ENCODE measurements at places on chromosomes 3 and 15.

DNA sequence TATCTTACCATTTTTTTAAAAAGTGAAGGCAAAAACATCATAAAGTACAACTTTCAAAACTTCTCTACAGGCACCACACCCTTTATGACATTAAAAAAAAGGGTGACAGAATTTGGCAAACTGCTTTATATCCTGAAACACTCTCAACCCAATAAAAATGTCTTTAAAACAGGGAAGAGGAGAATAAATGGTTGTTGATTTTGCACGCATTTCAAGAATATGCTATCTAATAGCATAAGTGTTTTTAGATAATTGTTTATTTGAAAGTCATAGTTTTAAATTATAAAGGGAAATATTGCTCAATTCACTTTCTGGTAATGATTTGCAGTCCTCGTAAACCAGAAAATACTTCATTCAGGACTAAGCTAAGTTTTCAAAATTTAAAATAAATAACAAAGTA is 1.7 kb upstream of the PCOLCE2 start:
- no peak for DNase-seq

DNA sequence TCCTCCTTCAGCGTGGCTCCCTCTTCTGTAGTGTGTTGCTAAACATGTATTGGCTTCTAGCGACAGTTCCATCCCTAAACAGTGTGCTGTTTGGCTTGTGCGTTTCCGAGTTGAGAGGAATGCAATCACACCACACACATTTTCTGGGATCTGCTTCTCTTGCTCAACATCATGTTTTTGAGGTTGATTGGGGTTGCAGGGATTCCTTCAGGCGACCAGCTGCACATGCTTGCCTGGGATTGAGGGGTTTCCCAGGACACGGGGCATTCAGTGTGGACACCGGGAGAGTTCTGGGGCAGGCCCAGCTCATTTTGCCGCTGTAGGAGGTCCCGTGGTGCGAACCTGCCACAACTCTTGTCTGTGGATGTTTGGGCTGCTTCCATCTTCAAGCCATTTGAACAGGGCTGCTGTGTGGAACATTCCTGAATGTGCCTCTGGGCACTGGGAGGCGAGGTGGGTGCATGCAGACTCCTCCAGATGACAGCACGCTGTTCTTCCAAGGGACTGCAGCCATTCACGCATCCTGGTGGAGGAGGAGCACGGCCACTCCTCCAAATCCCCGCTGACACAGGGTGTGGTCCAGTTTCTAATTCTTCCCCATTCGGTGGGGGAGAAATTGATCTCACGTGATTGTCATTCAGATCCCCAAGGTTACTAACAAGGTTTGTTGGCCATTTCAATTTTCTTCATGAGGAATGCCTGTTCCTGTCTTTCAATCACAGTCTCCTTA is 82.8 kb downstream of the PLXNA1 start:
- DNase-seq, result no peak

DNA sequence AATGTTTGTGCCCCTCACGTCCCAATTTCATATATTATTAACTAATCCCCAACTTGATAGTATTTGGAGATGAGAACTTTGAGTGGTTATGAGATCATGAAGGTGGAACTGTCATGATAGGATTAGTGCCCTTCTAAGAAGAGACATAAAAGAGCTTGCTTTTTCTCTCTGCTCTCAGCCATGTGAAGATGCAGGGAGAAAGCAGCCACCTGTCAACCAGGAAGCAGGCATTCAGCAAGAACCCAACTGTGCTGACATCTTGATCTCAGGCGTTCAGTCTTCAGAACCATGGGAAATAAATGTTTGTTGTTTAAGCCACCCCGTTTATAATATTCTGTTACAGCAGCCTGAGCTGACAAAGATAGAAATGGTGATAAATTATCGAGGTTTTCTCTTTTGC is 278.7 kb upstream of the KCNMB2 start:
- DNase-seq, result no peak

DNA sequence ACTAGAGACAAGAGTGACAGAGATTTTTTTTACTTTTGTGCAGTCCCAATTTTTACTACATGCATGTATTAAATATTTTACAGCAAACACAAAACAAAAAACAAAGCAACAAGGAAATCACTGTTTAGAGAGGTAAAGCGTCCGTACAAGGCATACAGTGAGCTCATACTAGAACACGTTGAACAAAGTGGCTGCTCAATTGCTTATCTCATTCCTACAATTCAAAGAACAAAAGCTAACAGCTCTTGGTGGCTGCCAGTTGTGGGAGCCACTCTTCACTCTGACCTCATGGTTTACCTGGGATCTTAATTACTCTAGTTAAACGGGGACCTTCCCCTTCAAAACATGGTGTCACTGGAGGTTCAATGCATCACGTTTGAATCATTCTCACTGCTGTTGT is 7.6 kb upstream of the ARHGEF26 start:
- no peak for DNase-seq

DNA sequence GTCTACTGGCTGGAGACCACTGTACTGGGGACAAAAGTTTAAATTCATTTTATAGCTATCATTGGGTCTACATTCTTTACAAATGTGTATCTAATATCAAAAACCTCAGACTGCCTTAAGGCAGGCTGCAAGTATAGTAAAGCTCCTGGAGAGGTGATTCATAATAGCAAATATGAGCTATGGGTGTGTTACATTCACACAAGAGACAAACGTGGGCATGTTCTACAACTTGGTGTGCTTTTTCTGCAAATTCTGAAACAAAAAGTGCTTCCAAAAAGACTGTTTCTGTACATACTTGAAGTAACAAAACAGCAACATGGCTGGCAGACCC is 1101.4 kb downstream of the ROBO1 start:
- DNase-seq, result peak; percentile 11

- peak; percentile 35 for DNase-seq
Observed at GRCh38 chr15:55823699-55824340, 80.9 kb upstream of the PRTG start.

- no peak for DNase-seq
Observed at GRCh38 chr15:72272997-72273352, 621 bp upstream of the PARP6 start.

- no peak for DNase-seq
Observed at GRCh38 chr3:149833241-149833640, 20.2 kb downstream of the RNF13 start.

DNA sequence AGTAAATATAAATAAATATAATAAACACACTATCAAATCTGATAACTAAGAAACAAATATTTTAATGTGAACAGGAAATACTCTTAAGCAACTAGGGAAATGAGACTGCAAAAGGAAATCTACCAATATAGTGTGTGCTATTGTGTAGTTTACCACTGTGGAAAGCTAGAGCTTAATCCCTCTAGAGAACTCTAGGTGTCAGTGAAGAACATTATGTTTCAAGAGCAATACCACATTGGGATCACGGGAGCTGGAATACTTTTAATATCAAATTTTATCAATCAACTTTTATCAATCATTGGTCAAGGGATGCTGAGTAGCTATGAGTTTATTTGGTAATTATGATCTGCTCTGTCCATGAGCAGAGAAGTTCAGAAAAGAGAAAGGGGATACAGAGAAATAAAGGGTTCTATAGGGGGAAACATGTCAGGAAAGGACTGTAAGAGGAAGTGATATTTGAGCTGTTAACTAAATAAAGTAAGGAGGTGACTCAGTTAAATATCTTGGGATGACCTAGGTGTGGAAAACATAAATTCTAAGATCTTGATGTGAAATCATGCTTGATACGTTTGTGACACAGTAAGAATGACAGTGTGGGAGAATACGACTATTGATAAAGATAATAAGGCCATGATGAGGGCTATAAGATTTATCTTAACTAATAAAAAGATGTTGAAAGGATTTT is 762.2 kb upstream of the ALCAM start:
- DNase-seq, result no peak

DNA sequence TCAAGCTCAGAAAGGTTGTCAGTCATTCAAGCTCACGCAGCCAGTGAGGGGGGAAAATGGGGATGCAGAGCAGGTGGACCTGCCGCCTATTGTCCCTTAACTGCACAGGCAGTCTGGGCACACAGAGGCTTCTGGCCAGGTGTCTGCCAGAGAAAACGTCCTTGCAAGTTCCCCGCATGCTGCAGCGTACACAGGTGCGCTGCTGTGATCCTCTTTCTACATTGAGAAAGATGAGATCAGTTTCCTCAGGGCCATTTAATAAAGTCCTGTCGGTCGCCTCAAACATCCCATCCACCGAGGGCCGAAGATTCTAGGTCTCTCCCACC is 445 bp upstream of the TSEN2 start:
- no peak for DNase-seq

DNA sequence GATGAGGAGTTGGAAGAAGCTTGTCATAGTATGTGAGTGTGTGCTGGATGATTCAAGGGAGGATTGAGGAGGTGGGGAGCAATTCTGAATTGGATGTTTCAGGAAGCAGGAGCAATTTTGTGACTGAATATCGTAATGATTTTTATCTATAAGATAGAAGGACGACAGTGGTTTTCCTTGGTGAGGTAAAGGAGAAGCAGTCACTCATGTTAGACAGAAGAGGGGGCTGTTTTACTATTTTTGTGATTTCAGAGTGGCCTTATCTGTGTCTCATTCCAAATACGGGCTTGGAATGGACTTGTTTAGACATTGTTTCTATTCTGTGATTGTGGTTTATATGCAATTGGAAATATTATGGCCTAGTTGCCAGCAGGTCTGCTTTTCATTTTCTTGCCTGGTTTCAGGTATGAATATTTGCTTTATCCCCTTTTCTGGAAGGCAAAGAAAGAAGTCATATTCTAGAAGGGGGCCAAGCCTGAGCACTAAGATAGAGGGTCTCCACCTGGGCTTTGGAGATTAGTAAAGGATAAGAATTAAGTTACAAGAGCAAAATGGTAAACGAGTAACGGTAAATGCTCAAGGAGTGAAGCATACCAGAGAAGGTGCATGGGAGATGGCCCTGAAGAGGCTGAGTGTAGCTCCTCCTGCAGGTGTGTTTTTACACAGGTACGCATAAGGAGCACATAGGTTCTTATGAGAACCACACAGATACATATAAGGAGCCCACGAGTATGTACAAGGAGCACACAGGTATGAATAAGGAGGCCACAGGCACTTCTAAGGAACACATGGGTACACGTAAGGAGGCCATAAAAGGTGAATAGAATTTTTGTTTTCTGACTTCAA is 124.6 kb upstream of the KCNAB1 start:
- peak; percentile 13 for DNase-seq

GRCh38 chr15:99481113-99481950 is 84.5 kb upstream of the MEF2A start:
- DNase-seq, result no peak

DNA sequence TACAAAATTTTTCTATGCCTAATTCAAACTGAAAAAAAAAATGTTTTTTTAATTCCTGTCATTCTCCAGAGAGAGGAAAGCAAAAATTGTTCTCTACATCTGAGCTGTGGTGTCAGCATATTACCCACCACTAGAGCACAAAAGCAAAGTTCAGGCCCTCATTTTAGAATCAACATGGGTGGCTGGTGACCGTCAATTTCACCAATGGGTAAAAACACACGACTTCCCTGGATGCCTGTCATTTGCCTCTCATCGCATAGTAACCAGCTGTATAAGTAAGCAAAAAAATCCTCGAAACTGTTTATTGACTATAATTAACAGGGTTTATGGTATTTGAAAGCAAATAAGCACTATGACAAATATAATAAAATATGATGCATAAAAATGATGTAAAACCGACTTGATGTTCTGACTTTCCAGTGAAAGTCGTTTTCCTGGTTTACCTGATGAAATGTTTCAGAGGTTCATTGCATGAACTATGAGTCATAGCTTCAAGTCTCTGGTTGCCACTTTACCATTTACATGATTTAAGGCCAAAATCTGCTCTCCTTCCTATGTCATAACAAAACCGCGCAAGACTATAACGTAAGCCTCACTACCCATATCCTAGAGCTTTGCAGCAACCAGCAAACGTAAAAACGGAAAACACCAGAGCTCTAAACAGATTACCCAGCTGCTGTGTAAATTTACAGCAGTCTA is 60.5 kb downstream of the THBS1 start:
- DNase-seq, result no peak

DNA sequence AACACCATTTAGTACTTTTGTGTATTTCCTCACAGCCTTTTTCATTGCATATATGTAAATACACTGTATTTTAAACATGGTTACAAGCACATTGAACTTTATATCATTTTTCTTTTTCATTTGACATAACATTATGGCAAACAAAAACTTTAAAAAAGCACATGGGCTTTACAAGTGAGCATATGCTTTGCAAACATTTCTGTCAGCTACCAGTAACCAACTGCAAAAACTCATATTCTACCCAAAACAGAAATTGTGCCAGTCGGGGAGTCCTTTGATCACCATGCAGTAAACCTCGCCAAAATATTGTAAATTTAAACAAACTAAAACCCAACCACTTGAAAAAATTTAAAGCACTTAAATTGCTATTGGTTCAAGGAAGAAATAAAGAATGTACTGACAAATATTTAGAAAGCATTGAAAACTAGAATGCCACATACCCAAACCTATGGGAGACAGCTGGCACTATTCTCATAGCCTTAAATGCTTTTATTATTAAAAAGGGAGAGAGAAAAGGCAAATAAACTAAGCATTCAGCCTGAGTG is 24.4 kb downstream of the ZNF710 start:
- DNase-seq, result no peak

DNA sequence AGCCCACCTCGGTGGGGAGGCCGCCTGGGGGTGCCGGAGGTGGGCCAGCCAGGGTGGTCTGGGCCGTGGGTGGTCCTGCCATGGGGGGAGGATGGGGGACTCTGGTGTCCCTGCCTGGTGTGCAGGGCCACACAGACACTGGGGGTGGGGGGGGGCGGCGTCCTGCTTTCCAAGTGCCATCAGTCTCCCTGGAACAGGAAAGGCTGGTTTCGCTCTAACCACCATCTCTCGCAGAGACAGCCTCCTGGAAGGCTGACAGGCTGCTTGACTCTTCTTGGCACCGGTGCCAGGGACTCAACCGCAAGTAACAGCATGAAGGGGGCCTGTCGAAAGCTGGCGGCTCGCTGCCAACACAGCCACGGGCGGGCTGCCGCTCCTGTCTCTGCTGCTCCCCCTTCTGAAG is 40.3 kb downstream of the RGMA start:
- no peak for DNase-seq

DNA sequence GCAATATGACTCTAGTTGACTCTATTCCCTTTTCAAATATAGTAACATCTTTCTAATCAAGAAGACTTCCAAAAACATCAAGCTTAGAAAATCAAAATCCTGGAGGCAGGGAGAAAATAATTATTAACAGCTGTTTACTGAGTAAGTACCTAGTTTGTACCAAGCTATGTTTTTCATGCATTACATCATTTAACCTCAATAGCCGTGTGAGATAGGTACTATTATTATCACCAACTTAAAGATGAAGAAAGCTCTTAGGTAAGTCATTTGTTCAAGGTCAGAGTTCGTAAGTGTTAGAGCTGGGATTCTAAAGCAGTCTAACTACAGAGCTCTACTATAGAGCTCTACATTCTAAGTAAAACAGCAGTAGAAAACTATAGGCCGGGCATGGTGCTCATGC is 41.6 kb downstream of the GSK3B start:
- no peak for DNase-seq

Measured in skeletal muscle cell (primary cell).